ENCODE measurements at places on chromosomes 5 and 9.
A peak's percentile ranks its signal among the peaks of the same experiment; 100 is the strongest.

GRCh38 chr9:129176701-129177442 is 1.2 kb downstream of the IER5L start:
- H3K27ac ChIP-seq, result peak overlapping the region; percentile 91
- peak overlapping the region; percentile 74 for H3K4me3 ChIP-seq
- peak; percentile 65 for DNase-seq
- peaks cover 21% of the 10 kb centered on the region for H3K4me1 ChIP-seq
- H3K36me3 ChIP-seq, result no peaks in the 10 kb centered on the region

DNA sequence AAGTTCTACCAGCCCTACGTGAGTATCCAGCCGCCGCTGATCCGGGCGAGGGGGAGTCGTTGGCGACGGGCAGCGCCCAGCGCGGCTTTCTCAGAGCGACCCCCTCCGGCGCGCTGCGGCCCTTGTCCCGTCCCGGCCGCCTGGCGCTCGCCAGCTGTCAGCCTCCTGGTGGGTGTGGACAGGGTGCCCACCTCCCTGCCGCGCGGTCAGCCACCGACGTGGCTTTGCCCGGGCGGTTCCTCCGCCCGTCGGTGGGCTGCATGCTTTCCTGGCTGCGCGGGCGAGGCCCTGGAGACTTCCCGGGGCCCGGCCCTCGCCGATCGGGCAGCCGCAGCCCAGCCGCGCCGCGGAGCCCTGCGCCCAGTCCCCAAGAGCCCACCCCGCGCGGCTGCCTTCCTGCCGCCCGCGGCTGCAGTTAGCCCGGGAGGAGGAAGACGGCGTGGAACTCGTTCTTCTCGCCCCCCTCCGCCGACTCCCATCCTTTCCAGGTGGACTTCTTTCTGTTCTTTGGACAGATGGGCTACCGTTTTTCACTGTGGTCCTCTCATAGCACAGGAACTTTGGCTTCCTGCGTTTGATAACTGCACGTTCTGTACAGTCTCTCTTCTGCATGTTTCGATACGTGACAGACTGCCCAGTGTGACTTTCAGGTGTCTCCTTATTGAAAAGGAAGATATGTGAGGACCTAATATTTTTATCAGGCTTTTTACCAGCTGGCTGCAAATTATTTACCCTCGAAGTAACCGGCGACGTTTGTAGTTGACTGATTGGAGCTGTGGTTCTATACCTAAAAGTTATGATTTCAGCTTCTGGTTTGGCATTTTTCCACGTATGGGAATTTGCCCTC is 577 bp downstream of the AP3S1 start:
- H3K27me3 ChIP-seq, result no peaks in the 10 kb centered on the region
- peak overlapping the region; percentile 86 for H3K27ac ChIP-seq
- DNase-seq, result no peak
- H3K4me3 ChIP-seq, result peak overlapping the region; percentile 90
- H3K4me1 ChIP-seq, result peaks cover 41% of the 10 kb centered on the region

DNA sequence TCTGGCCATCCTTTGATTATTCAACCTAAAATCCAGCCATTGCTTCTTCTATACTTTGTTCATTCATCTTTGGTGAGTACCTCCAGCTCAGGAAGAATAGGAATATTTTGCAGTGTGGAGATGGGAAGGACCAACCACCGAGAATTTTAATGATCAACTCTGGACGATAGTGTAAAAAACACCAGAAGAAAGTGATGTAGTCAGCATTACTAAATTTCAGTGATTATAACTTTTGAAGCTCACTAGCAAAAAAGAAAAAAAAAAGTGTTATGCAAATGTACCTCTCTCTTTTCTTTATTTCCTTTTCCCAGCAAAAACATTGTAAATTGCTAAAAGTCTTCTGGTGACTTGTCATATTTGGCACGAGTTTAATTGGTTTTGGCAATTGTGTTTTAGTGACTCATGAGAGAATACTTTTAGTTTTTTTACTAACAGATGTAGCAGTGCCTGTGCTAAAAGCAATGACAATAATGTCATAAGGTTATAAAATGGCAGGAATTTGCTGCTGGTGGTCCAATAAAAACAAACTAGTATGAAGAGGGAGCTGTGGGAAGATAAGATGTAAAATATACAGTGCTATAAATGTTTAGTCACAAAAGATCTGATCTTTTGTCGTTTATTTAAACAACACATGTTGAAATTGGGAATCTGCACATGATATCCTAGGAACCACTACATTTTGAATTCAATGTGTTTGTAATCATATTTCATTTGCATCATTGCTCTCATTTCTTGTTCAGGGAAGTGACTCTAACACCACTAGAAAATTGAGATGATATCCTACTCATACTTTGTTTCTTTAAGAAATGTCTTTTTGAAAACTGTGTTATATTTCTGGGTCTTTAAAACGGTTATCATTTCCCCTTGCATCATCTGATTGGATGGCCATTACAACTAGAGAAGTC is 81.3 kb upstream of the ERCC6L2 start:
- H3K27ac ChIP-seq, result peak overlapping the region; percentile 92
- H3K36me3 ChIP-seq, result no peaks in the 10 kb centered on the region
- peaks cover 22% of the 10 kb centered on the region for H3K4me1 ChIP-seq
- H3K27me3 ChIP-seq, result no peaks in the 10 kb centered on the region
- no peak overlapping the region for H3K4me3 ChIP-seq

DNA sequence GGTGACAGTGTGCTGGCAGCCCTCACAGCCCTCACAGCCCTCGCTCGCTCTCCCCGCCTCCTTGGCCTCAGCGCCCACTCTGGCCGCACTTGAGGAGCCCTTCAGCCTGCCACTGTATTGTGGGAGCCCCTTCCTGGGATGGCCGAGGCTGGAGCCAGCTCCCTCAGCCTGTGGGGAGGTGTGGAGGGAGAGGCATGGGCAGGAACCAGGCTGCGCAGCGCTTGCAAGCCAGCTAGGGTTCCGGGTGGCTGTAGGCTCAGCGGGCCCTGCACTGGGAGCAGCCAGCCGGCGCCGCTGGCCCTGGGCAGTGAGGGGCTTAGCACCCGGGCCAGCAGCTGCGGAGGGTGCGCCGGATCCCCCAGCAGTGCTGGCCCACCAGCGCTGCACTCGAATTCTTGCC is 177.0 kb downstream of the MSX2 start:
- no peaks in the 10 kb centered on the region for H3K4me1 ChIP-seq
- DNase-seq, result no peak
- H3K36me3 ChIP-seq, result no peaks in the 10 kb centered on the region
- no peak overlapping the region for H3K4me3 ChIP-seq
- H3K27me3 ChIP-seq, result no peaks in the 10 kb centered on the region

DNA sequence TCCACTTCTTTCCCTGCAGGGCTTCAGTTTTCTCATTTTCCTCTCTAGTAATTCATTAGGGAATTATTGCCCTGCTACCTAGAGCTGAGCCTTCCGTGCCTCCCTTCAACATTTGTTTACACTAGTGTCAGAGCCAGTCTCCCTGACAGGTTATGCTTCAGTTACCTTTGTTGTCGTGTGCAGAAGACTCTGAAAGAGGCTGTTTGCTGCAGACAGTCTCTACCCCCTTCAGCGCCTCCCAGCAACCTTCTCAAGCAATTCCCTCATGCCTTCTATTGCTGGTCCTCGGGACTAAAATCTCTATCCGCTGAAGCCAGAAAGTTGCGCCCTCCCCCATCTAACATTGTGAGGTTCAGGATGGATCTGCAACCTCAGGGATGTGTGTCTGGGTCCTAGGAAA is 12.8 kb downstream of the RALGPS1 start:
- no peak overlapping the region for H3K27ac ChIP-seq
- peaks cover 17% of the 10 kb centered on the region for H3K27me3 ChIP-seq
- no peak overlapping the region for H3K4me3 ChIP-seq
- no peak for DNase-seq

DNA sequence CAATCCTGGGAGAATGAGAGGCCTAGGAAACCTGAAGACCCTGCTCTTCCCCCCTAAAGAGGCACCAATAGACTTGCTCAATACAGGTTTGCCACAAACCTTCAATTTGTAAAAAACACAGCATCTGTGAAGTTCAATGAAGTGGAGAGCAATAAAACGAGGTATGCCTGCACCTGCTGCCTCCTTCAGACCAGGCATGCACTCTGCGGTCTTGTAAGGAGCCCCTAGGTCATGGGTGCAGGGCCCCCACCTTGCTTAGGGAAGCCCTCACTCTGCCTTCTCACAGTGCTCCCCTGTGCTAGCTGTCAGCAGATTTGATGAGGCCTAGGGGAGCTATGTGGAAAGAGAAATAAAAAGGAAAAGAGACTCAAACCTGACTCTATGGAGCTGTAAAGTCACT is 72.1 kb upstream of the GALNT10 start:
- H3K27ac ChIP-seq, result no peak overlapping the region
- no peak for DNase-seq
- H3K36me3 ChIP-seq, result no peaks in the 10 kb centered on the region

GRCh38 chr9:89418474-89418845 is 79.5 kb downstream of the SEMA4D start:
- H3K36me3 ChIP-seq, result no peaks in the 10 kb centered on the region
- H3K27ac ChIP-seq, result no peak overlapping the region
- H3K4me1 ChIP-seq, result no peaks in the 10 kb centered on the region
- no peak overlapping the region for H3K4me3 ChIP-seq
- DNase-seq, result no peak
- H3K27me3 ChIP-seq, result no peaks in the 10 kb centered on the region

GRCh38 chr9:83629433-83630104 is 6.6 kb downstream of the IDNK start:
- no peak overlapping the region for H3K27ac ChIP-seq
- H3K27me3 ChIP-seq, result no peaks in the 10 kb centered on the region
- no peak overlapping the region for H3K4me3 ChIP-seq
- H3K36me3 ChIP-seq, result no peaks in the 10 kb centered on the region
- no peak for DNase-seq
- H3K4me1 ChIP-seq, result no peaks in the 10 kb centered on the region

DNA sequence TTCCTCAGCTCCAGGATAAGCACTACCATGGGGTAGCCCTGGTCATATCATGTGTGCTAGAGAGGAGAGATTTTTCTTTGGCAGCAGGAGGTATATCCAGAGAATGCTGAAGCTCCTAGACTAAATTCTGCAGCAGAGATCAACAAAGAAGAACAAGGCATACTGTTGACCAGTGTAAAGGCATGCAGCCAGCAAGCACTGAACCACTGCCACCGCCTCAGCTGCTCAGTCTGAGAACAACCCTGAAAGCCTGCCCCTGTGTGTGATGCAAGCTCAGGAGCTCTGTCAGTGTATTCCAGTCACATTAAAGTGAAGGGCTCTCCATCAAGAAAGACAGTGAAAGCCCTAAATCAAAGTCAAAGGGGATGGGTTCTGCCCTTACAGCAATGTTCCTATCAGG is 439.5 kb upstream of the CD180 start:
- H3K4me1 ChIP-seq, result no peaks in the 10 kb centered on the region
- no peak overlapping the region for H3K4me3 ChIP-seq
- no peak for DNase-seq
- no peaks in the 10 kb centered on the region for H3K36me3 ChIP-seq
- no peak overlapping the region for H3K27ac ChIP-seq
- H3K27me3 ChIP-seq, result peaks cover 1% of the 10 kb centered on the region

DNA sequence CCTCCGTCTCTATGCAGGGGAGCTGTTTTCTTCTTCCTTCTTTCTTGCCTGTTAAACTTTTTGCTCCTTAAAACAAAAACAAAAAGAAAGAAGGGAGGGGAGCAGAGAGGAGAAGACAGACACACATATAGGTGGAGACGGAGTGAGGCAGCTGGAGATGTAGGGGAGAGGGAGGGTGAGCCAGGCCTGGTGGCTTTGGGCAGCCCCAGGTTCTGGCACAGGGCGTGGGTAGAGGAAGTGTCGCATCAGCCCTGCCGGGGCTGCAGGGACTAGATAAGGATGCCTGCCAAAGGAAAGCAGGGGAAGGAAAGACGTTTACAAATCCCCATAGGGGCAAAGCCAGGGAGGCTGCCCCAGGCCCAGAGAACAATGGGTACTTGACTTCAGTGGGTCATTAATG is 38.7 kb upstream of the PTGS1 start:
- peak overlapping the region; percentile 13 for H3K27ac ChIP-seq
- H3K4me1 ChIP-seq, result peaks cover 21% of the 10 kb centered on the region
- no peak overlapping the region for H3K4me3 ChIP-seq
- H3K36me3 ChIP-seq, result no peaks in the 10 kb centered on the region

GRCh38 chr5:71893451-71893850 is 174.4 kb downstream of the CARTPT start:
- no peak overlapping the region for H3K27ac ChIP-seq
- H3K4me3 ChIP-seq, result no peak overlapping the region
- H3K36me3 ChIP-seq, result no peaks in the 10 kb centered on the region

- DNase-seq, result no peak
- no peaks in the 10 kb centered on the region for H3K36me3 ChIP-seq
- no peak overlapping the region for H3K4me3 ChIP-seq
- no peak overlapping the region for H3K27ac ChIP-seq
- no peaks in the 10 kb centered on the region for H3K27me3 ChIP-seq
These were observed 78.4 kb downstream of the FRMD3 start for GRCh38 chr9:83459830-83460229.

DNA sequence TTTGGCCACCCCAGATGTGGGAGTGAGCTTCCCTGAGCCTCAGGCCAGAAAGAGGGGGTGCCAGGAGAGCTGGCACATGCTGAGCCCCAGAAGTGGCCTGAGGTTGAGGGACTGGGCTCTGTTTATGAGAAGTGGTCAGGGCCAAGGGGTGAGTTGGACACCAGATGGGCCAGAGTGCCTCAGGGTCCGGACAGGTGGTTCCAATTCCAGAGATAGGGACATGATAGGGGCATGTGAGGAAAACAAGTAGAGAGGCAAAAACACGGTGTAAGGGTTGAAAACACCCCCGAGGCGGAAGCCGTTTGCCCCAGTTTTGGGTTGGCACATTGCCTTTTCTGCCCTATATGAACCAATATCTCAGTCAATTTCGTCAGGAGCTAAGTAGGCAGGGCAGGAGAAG is 125.6 kb upstream of the NFIB start:
- H3K36me3 ChIP-seq, result no peaks in the 10 kb centered on the region
- peaks cover 14% of the 10 kb centered on the region for H3K4me1 ChIP-seq
- H3K27ac ChIP-seq, result no peak overlapping the region
- H3K4me3 ChIP-seq, result no peak overlapping the region

DNA sequence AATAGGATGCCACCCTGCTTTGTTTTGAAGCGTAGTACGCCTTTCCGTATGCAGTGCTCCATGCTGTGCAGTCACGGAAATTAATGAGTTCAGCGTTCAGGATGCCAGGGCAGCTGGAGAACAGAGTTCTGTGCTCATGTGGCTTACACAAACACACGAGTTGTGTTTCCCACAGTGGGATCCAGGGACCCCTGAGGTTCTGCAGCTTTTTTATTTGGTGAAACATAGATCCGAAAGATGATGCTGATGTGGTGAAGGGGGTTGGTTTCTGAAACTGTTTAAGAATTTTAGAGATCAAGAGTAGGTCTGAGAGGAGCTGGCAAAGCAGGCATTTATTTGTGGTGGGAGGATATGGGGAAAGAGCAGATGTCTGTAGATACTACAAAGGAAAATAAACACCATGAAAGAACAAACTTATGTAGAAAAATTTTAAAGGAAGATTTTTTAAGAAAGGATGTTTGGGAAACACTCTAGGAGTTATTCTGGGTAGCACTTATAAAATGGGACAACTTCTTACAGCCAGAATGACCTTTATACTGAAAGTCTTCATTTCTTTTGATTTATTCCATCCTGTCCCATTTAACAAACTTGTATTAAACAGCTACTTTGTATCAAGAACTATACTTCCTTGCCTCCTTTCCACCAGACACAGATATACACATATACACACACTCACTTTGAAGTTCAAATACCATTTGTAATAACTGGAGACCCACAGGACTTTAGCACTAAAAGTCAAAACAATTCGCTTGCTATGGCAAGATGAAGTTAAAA is 52.7 kb downstream of the ITGA1 start:
- no peaks in the 10 kb centered on the region for H3K27me3 ChIP-seq
- H3K27ac ChIP-seq, result no peak overlapping the region
- H3K4me1 ChIP-seq, result peaks cover 26% of the 10 kb centered on the region
- no peak overlapping the region for H3K4me3 ChIP-seq
- peak; percentile 89 for DNase-seq
- no peaks in the 10 kb centered on the region for H3K36me3 ChIP-seq

Measured in endothelial cell of umbilical vein (primary cell).